GM23248 (cell line): ENCODE measurements at places on chromosomes 12 and 14. TPM values are rescaled to one million over a fixed set of nuclear protein-coding genes. Genes with fewer than 3 reads are reported as not detected.

Gene AEBP2
- 10.4 and 10.6 TPM in 2 replicates for total RNA-seq

DNA sequence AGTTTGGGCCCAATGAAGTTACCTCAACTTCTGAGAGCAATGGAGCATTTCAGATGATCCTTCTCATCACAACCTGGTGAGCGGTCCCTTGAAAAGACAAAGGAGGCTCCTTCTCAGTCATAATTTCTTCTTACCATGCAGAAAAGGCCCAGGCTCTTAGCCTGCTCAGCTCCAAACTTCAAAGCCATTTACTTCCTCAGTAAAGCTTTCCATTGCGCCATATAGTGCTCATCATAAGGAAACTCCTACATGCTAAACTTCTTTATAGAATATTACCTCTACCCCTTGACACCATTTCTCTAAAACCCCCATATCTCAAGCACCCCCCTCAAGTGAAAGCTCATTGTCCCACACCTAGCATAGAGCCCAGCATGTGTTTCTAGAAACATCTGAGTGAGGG is 127.1 kb downstream of the GTF2A1 start:
- no peaks in the 10 kb centered on the region for H3K4me1 ChIP-seq
- no peak overlapping the region for H3K4me3 ChIP-seq
- H3K27ac ChIP-seq = no peak overlapping the region
- no peaks in the 10 kb centered on the region; the same call in 1 of the 2 replicates for H3K27me3 ChIP-seq
- no peaks in the 10 kb centered on the region for H3K36me3 ChIP-seq
- DNase-seq = no peak

GRCh38 chr12:26298785-26299621 is 103.6 kb downstream of the SSPN start:
- H3K4me3 ChIP-seq = peak overlapping the region; percentile 73
- peak overlapping the region; percentile 81 for H3K27ac ChIP-seq
- peak; percentile 92 for DNase-seq
- no peaks in the 10 kb centered on the region for H3K27me3 ChIP-seq

- H3K27ac ChIP-seq = no peak within 1 kb of the TSS
- DNase-seq = peak; percentile 8
- 0 out of 2 replicates have a peak within 1 kb of the TSS, but pooled peaks have one; percentile 22 for H3K4me3 ChIP-seq
- H3K27me3 ChIP-seq = peaks cover 8% of the 10 kb centered on the region
- H3K4me1 ChIP-seq = no peaks in the 10 kb centered on the region
- H3K36me3 ChIP-seq = no peaks in the 10 kb centered on the region
Measured at GRCh38 chr14:93430315-93431035, at the start of gene UNC79. TSS of gene UNC79 (plus strand) at chr14:93430939. CDS start at chr14:93431030, 91 bp downstream.

DNA sequence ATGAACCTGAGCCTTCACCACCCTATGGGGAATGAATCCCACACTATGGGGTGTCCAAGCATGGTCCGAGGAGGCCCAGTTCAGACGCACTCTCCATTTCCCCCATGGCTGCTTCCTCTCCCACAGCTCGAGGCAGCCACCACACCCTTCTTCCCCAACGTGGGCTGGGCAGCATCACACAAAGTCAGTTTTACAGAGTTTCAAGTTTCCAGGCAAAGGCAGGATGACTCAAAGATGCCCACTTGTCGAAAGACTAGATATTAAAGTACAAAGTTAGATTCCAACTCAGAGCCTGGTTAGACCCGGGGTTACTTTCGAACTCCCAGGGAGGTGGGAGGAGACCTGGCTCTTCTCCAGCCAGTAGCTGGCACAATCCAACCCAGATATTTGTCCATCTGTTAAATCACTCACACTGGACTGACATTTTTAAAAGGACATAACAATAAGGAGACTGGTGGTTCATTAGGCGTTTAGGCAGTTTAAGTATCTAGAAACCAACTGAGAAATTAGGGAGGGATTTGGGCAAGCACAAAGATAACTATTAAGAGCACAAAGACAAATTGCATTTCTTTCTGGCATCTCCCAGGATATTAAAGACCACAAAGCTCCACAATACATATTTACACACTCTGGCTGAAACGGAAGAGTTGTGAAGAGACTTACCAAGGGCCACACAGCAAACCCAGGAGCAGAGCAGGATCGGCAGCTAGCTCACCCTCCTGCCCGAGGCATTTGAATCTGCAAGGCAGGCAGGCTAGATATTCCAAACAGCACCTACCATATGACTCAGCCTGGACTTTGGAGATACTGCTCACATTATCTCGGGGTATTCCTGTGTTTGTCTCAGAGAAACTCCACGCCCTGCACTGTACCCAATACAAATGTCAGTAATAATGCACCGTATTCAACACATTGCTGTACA is 34.8 kb downstream of the TMCC3 start:
- peak overlapping the region; percentile 29; the same call in 1 of the 2 replicates for H3K27ac ChIP-seq
- H3K36me3 ChIP-seq = no peaks in the 10 kb centered on the region
- H3K4me3 ChIP-seq = peak overlapping the region; percentile 22
- H3K27me3 ChIP-seq = no peaks in the 10 kb centered on the region
- peaks cover 29% of the 10 kb centered on the region for H3K4me1 ChIP-seq
